ENCODE measurements at places on chromosomes 7 and 10. TPM values are rescaled to one million over a fixed set of nuclear protein-coding genes. Genes with fewer than 3 reads are reported as not detected.

The BEND7 gene
- total RNA-seq = 5.7 TPM

The ZNF488 gene
- 0.11 TPM for total RNA-seq

The ASAH2B gene
- total RNA-seq = 13.2 TPM

The TYW1B gene
- 1.7 TPM for total RNA-seq

The ABCB4 gene
- 1.1 TPM for total RNA-seq

The AKR1C4 gene
- not detected for total RNA-seq

The KCNMA1 gene
- 139 TPM for total RNA-seq

The MKX gene
- total RNA-seq = not detected

The LIPJ gene
- total RNA-seq = not detected

The MYPN gene
- 3.6 TPM for total RNA-seq

The CFTR gene
- total RNA-seq = not detected

The CDHR3 gene
- 5.0 TPM for total RNA-seq

The NKX2-3 gene
- not detected for total RNA-seq

The MSMB gene
- total RNA-seq = not detected

The CPED1 gene
- total RNA-seq = 18.1 TPM

All from HT1080 (cell line).